ENCODE measurements at places on chromosomes 7 and 10.

DNA sequence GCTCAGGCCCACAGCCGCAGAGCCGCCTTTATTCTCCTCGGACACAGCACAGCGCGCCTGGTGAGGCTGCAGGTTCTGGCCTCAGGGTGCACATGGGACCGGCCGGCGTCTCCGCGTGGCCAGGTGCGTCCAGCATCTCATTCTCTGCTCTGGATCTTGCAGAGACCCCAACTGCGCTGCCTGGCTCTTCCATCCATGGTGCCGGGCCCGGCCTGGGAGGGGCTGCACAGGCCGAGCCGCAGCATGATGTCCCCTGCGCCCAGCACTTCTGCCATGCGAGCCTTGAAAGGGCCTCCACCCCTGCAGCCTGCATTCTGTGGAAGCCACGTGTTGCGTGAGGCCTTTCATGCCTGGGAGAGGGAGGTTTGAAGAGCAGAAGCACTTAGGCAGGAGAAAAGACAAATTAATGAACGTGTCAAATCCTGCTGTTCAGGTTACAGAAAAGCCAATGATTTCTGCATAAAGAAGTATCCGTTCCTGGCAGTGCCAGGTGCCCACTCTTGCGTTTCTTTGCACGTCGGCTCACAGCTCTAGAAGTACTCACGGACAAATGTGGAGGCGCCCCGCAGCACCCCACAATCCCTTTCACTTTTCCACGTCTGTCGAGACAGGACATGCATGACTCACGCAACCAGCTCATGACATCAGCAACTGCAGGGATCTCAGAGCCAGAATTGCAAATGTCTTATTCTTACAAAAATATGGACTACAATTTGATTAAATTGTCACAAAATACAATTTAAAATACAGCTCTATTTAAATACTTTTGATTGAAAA is 571.4 kb downstream of the DNAJB6 start:
- no peak for DNase-seq

DNA sequence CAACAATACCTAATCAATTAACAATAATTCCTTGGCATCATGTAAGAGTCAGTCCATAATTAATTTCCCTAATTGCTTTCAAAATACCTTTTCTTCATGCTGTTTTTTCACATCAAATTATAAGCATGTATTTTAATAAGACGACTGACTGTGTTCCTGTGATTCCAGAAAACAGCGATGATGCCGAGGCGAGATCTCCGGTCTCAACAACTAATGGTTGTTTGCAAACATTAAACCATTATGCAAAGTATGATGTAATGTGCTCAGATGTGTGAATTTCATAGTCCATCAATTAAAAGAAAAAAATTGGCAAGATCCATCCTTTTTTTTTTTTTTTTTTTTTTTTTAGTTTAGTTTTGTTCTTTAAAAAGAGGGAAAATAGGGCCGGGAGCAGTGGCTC is 44.5 kb upstream of the PIP4K2A start:
- no peak for DNase-seq

DNA sequence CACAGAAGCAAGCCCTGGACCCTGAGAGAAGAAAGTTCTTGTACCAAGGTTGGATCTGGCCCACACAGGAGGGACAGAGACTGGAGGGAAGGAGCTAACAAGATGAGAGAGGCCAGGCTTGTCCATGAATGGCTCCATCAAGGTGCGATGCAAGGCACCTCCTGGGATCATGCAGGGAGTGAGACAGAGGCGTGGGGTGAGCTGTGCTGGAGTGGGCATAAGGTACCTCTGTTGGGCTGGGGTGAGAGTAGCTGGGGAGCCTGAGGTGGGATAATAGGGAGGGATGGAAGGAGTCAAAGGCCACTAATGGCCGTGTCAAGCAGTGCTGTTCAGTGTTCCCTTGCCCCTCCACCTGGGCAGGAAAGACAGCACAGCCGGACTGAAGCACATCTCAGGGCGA is 9.9 kb downstream of the TMEM72 start:
- no peak for DNase-seq

- no peak for DNase-seq
Observed at GRCh38 chr7:104767826-104768536, 246.0 kb upstream of the KMT2E start.

DNA sequence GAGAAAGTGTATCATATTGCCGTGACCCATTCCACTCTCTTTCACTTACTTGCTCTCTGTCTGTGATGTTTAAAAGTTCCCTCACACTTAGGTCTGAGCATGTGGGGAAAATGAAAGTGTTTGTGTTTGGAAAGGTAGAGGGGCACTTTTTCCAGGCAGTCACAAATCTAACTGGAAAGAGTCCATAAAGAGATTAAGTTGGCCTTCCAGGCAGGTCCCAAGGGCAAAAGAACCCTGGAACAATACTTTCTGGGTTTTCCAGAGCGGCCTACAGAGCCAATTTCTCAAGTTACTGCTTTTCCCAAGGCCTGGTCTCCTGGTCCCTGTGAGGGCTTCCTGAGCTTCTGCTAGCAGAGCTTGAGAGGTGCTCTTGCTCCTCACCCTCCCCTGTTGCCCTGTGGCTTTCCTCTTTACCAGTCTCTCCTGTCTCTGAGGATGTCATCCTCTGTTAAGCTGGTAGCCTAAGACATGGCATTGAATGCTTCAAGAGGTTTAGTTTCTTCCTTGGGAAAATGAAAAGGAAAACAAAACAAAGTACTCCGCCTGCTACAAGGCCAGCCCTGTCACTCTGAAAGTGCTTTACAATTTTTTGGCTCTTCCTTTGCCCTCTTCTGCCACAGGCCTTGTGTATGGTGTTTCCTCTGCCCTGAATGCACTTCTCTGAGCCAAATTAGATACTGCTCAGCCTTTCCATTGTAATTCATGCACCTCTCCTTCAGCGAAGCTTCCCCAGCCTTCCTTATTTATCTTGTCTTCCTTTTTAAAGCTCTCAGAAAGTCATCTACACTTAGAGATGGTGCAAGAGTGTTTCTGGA is 20.1 kb downstream of the TES start:
- DNase-seq: no peak

DNA sequence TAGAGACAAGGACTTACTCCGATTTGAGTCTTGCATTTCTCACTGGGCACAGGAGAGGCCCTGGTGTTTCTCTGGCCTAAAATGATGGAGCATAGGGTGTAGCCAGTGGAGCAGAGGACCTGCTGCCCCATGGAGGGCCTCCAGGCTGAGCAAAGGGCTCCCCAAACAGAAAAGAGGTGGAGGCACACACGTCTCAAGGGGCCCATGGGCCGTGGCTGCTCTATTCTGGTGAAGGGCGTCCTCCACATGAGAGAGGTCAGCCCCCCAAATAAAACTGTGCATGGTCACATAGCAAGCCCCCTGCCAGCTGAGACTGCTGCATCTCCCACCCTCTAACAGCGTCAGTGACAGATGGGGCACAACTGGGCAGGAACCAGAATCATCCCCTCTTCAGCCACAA is 41.4 kb downstream of the MYO1G start:
- DNase-seq: no peak

DNA sequence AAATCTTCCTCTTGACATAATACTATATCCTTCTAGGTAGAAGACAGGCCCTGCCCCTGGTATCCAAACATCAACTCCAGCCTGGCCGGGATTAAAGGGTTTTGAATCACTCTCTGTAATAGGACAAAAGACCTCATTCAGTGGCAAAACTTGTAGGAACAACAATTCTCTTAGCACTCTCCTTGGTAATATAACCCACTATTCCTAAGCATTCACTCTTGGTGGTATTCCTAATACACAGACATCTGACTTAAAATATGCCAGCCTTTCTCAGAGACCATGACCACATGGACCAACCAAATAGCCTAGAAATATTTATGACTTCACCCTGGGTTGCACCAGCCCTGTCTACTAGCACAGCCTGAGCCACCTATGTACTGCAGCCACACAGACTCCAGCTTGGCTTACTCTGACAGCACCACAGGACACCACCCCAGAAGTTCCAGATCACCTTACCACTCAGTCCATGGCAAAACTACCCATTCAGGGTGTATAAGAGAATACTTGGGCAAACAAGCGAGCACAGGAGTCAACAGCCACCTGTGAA is 244.9 kb upstream of the NEBL start:
- no peak for DNase-seq

DNA sequence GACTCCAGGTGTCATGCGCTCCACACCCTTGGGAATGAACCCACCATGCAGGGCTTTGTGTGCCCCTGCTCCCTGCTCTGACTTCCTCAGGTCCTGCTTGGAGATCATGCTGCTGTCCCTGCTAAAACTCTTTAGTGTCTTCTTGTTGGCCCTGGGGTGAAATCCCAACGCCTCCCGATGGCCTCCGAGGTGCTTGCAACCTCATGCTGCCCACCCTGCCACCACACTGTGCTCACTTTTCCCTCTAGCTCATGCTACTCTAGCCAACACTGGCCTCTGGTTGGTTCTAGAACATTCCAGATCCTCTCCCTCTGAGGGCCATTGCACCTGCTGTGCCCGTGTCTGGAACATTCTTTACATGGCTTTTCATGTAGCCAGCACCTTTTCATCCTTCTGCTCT is 227.7 kb downstream of the ADAM12 start:
- DNase-seq: no peak

DNA sequence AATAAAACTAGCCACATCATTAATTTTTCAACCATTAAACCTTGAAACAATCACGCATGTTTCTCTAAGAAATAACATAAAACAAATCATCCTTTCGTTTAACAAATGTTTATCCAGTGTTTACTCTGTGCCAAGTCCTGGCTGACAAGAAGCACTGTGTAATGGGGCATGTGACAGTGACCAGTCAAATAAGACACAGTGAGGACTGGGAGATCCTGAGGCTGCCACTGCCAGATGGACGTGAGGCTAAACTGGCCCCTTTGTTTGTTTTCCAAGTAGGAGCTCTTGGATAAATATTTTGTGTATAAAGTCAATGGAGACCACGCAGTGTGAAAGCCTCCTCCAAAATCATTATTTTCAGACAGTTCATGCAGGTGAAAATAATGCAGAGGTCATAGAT is 626.2 kb downstream of the SUGCT start:
- DNase-seq: no peak

DNA sequence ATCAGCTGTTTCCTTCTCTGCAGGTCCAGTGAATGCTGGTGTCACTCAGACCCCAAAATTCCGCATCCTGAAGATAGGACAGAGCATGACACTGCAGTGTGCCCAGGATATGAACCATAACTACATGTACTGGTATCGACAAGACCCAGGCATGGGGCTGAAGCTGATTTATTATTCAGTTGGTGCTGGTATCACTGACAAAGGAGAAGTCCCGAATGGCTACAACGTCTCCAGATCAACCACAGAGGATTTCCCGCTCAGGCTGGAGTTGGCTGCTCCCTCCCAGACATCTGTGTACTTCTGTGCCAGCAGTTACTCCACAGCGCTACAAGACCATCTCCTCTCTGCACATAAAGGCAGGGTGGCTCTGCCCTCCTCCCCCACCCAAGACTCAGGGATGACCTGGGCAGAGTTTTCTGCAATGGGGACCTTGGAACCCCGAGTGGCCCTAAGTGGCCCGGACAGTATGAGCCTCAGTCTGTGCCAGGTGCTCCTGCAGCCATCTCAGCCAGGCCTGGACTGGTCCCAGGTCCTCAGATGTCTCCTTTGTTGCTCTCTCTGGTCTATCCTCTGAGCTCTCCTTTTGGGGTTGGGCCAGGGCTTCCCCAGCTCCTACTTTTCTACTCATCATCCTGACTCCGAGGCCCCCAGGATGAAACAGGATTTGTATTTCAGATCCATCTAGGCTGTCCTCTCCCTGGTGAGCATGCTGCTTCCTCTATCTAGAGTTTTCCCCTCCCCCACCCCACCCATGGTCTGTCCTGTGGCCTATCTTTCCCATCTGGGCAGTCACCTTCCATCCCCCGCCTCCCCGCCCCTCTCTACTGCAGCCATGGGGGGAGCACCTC is 212.1 kb upstream of the PRSS58 start:
- DNase-seq: no peak

GRCh38 chr7:74051629-74052410 is 23.8 kb downstream of the ELN start:
- peak; percentile 32 for DNase-seq

- DNase-seq: no peak
Observed at GRCh38 chr10:4049348-4049747, 264.3 kb upstream of the KLF6 start.

DNA sequence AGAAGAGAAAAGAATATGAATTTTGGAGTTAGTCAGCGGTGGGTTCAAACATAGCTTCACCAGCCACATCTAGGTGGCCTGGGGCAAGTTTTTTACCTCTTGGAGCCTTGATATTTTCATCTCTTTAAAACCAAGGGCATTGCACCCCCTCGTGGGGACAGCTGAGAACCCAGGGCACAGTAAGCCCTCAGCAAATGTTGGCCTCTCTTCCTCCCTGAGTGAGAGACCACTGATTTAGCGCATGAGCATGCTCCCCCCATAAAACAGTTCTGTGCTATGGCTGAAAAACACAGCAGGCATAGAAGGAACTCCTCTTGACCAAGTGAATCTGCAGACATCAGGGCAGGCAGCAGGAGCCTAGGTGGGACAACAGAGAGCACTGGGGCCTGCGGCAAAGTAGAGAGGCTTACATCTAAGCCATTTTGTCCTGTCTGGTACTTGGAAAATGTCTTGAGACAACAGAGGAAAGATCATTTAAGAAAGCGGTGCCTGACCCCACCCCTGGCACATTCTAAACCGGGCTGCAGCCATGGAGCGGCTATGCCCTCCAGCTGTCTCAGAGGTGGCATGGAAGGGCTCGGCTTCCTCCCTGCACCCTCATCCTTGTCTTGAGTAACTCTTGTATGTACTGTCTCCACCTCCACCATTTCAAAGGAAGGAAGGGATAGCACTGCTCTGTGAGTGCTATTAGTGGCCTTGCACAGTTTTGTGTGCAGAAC is 94.7 kb downstream of the ARHGAP22 start:
- DNase-seq: peak; percentile 29

DNA sequence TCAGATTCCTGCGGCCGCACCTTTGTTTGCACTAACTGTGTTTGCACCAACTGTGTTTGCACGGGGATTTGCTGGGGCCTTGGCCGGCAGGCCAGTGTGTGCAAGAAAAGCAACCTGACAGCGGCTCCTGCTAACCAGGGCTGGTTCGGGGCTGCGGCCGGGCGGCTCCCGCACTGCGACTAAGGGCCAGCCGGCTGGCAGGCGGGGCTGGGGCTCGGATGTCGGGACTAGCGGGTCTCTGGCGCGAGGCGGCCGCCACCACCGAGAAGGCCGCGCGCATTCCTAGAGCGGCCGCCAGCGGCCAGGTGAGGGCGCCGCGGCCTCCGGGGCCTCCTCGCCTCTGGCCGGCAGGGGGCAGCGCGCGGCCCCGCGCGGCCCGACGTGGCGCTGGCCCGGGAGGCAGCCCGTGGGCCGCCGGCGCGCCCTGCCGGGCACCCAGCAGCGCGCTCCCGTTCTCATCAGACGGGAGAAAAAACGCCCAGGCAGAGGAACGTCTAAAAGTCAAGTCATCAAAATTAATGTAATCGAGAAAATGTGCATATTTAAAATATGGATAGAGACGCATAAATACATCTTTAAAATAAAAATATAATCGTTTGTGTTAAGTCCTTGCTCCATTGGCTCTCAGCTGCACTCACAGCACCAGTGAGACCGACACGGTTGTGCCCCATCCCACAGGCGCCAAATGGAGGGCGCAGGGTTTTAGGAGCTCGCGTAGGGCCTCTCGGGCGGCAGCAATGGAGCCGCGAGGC is 38.5 kb downstream of the ZNF777 start:
- DNase-seq: peak; percentile 84
